ENCODE measurements at places on chromosomes 11 and 22. TPM values are rescaled to one million over a fixed set of nuclear protein-coding genes. Genes with fewer than 3 reads are reported as not detected.

Gene ISX
- total RNA-seq = not detected

Gene PPP2R1B
- total RNA-seq = 26.7 TPM

Gene TIGD3
- 0.43 TPM for total RNA-seq

Gene MUC6
- total RNA-seq = not detected

Gene MMP13
- total RNA-seq = not detected

Gene LTO1
- 25.7 TPM for total RNA-seq

Gene TENM4
- 4.3 TPM for total RNA-seq

Gene AGBL2
- total RNA-seq = 0.96 TPM

DNA sequence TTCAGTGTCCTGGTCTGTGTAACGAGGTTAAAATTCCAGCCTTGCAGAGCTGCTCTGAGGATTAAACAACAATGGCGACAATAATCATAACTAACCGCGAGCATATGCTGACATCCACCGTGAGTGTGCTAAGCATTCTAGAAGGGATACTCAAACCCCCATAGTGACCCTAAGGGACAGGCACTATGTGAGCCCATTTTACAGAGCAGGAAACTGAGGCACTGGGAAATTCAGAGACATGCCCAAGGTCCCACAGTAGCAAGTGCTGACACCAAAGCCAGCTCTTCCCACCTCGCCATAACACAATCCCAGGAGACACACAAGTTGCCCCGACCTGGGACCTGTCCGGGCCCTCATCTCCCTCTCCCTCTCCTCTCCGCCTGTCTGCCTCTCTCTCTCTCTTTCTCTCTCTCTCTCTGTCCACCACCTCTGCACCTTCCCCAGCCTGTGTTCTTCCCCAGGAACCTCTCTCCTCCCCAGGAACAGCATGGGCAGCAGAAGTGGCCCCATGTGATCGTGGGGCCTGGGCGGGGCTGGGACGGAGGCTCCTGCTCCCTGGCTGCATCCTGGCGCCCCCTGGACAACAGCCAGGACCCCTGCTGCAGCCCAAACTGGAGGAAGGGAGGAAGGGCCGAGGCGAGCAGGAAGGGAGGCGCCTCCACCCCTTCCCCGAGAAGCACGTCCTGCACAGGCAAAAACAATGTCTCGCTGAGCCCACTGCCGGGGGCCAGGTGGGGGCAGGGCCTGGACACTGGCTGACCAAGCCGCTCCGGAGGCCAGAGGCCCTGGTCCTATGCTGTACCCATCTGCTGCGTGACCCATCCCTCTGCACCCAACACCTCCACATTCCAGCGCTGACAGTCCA lies 14.8 kb upstream of the MFNG start:
- peak; percentile 76 for DNase-seq

DNA sequence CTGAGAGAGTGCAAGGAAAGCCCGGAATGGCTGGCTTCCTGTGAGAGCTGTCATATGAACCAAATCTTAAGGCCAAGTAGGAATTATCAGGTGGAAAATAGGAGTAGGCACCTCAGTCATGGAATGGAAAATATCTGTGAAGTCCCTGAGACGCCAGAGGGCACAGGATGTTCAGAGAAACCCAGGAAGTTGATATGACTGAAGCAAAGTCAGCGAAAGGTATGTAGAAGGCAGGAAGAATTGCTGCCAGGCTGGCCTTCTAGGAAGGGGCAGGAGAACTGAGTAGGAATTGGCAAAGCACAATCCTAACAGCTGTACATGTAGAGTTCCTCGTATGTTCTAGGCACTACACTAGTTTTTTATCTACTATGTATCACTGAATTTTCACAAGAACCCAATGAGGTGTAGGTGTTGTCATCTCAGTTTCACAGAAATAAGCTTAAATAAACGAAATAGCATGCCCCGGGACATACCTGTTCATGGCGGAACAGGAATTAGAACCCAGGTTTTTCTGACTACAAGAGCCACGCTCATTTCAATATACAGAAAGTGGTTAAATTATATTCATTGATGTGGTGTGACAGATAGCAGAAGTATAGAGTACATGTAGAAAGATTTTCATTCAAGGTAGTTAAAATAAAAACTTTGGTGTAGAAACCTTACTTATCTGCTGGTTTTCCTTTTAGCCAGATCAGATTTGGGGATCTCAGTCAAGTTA lies 17.0 kb downstream of the HMGXB4 start:
- DNase-seq = no peak

DNA sequence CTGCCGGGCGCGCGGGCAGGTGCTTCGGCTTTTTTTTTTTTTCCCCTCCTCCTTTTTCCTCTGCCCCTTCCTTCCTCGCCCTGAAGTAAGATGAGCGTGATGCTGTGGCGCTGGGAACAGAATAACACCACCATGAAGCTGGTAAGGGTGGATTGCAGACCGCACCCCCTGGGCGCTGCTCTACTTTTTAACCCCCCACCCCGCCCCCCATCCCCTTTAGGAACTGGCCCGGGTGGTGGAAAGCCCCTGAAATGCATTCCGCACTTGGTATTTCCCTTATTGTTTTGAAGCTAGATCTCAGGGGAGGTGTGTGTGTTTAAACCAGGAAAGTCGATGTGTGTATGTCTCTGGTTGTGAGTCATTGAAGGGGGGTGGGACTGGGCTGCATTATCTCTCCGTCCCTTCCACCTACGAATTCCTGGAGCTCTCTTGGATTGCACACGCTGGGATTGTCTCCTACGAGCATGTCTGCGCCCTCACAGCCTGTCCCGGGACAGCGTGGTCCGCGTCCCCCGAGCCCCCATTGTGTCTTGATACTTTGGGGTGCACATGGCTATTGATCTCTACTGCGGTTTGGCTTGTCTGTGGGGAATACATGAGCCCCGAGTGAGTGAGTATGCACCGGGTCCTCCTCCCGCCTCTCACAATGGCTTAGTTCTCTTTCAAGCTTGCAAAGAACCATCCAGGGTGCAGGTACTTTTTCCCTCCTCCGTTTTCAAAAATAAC lies 64.9 kb downstream of the NAV2 start:
- DNase-seq = no peak

DNA sequence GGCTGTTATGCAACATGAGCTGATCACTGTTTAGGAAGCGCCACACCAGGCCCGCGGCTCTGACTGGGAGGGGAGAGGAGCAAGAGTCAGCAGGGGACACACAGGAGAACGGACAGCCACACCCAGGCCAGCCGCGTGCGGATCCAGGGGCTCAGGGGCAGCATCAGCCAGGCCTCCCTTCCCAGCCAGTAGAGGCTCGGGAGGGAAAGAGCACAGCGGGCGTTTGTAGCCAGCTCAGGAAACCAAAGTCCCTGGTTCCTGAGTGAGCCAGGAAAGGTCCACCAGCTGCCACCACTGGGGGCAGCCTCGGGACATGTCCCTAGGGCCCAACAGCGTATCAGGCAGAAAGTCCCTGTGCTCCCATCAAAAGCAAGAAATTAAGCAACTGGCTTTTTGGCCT lies 71.8 kb upstream of the PITPNB start:
- no peak for DNase-seq

GRCh38 chr11:69483170-69483569 lies 1.7 kb downstream of the LINC01488 start:
- no peak for DNase-seq

DNA sequence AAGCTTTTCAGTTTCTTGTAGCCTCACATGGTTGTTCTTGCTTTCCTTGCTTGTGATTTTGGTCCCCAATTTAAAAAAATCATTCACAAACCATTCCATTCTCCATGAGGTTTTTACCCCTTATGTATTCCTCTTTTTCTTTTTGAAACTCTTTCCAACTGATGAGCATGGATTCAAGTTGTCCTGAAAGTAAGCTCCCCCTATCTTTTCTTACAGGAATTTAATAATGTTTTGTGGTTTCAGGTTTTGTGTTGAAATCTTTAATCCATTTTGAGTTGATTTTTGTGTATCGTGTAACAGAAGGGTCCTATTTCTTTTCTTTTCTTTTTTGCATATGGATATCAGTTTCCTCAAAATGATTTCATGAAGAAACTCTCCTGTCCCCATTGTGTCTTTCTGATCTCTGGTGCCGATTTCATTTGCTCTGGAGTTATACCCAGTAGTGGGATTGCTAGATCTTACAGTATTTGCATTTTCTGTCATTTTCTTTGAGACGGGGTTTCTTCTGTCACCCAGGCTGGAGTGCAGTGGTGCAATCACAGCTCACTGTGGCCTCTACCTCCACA lies 58.5 kb downstream of the LRRC74B start:
- DNase-seq = no peak

DNA sequence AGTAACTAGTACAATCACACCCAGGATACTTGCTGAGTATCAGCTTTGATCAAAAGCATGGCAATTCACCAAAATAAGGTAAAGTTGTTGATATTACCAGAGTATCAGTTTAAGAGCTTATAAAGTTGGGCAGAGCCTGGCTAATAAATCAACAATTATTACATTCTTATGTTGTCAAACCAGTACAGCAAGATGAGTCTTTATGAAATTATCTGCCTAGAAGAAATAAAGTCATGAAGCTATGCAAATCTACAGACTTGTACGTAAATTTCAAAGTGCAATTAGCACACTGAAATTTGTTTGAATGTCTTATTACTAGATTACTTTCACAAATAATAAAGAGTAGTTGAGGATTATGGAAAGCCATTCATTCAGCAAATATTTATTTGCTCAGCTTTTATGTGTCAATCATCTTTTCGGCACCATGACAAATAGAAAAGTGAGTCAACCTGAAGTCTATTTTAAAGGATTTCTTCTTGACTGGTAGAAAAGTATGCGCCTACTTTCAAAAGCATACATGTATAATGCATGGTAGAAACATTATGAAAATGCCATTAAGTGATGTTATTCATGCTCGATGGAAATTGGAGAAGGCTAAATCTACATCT lies 5.0 kb upstream of the ANO3 start:
- DNase-seq = no peak

Measured in upper lobe of right lung (tissue), 1 donor.